ENCODE measurements at places on chromosomes 13 and 19. TPM values are rescaled to one million over a fixed set of nuclear protein-coding genes. Genes with fewer than 3 reads are reported as not detected.

The TEX29 gene
- total RNA-seq = not detected

The KIR3DL1 gene
- total RNA-seq = not detected

The ZNF665 gene
- 5.2 TPM for total RNA-seq

The KEAP1 gene
- total RNA-seq = 40.9 TPM

The RFPL4AL1 gene
- not detected for total RNA-seq

The MADCAM1 gene
- not detected for total RNA-seq

The KCNRG gene
- not detected for total RNA-seq

The CYP4F2 gene
- 3.8 TPM for total RNA-seq

DNA sequence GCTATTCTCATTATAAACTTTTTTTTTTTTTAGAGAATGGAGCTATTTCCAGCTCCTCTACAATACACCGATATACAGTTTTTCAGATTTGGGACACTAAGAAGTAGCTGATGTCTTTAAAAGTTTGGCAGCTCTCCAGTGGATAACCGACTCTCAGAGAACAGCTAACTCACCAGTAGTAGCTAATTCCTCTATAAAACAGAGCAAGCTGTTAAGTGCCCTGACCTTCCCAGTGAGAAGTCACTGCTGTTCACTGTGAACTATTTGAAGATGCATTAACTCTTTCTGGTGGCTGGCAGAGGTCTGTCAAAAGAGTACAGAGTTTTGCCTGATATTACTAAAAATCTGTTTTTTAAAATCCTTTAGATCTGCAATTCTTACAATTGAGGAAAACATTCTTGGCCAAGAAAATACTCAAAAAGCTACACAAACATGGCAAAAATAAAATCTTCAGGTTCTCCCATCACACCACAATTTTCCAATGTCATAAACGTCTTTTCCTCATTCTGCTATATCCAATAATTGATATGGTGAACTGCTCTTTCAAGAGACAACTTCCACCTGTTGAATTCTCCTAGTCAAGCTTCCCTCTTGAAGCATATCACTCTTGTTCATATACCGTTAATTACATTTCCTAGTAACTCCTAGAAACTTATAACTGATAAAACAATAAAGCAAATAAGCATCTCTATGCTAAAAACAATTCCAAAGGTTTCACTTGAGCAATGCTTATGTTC, 44.2 kb downstream of the TBC1D4 start:
- DNase-seq = no peak

DNA sequence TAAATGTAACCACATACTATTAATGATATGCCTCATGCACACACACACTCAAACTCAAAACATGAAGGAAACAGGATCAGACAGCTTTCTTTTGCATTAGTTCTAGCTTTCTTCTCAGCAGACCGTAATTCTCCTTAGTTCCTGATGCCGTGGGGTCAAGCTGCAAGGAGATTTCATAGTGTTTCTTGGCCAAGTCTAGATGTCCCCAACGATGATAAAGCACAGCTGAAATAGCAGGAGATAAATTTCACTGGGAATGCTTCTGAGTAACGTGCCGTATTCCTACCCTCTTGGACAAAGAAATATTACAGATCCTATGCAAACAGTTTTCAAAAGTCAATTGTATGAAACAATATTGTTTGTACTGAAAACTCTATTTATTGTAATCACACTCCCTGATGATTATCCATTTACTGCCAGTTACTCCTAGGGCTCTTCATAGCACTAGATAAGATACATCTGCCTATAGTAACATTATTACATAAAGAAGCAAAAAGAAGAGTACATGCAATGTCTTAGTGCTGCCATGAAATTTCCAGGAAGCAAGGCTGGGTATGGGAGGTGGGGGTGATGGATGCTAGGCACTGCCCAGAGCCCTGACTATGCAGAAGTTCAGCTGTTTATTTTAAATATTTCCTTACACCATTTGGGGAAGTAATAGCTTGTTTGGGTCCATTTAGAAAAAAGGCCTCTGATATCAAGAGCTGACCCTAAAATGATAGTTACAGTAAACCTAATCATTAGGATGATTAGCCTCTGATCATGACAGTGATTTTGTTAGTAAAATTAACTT, 16.5 kb upstream of the GGACT start:
- DNase-seq = no peak

GRCh38 chr13:39047560-39047959, 9.3 kb downstream of the NHLRC3 start:
- peak; percentile 4 for DNase-seq

- peak; percentile 7 for DNase-seq
These were observed 112.3 kb downstream of the AKAP11 start for GRCh38 chr13:42384265-42384664.

- no peak for DNase-seq
These were observed 28.2 kb downstream of the CELF5 start for GRCh38 chr19:3252650-3253049.

DNA sequence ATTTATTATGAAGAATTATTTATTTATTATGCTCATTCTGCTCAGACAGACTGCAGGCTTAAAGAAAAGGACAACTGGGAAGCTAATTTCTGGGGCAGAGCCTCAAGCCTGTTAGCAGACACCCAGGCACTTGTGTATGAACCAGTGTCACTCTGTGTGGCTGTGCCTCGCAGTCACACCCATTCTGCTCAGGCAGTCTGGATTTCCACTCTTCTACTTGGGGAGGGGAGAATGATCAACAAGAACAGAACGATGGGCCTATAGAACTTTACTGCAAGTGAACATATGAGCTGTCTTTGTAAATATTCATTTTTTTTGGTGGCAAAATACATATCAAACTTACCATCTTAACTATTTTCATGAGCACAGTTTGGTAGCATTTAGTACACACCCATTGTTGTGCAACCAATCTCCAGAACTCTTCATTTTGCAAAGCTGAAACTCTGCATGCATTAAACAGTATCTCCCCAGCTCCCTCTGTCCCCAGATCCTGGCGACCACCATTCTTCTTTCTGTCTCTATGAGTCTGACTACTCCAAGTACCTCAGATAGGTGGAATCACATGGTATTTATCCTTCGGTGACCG, 181.7 kb downstream of the NUFIP1 start:
- DNase-seq = no peak

- DNase-seq = no peak
These were observed 122.8 kb upstream of the ARGLU1 start for GRCh38 chr13:106690779-106691178.

DNA sequence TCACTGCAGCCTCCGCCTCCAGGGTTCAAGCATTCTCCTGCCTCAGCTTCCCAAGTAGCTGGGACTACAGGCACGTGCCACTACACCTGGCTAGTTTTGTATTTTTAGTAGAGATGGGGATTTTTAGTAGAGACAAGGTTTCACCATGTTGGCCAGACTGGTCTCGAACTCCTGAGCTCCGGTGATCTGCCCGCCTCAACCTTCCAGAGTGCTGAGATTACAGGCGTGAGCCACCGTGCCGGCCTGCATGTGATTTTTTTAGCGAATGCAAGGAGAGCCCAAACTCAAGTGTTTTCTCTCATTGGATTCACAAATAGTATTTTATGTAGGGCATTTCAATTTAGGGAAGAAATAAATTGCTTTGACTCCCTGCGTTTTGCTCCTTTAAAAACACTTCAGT, 4.4 kb downstream of the ZMYM2 start:
- no peak for DNase-seq

GRCh38 chr19:48591021-48591420, 15.5 kb upstream of the SPACA4 start:
- no peak for DNase-seq

DNA sequence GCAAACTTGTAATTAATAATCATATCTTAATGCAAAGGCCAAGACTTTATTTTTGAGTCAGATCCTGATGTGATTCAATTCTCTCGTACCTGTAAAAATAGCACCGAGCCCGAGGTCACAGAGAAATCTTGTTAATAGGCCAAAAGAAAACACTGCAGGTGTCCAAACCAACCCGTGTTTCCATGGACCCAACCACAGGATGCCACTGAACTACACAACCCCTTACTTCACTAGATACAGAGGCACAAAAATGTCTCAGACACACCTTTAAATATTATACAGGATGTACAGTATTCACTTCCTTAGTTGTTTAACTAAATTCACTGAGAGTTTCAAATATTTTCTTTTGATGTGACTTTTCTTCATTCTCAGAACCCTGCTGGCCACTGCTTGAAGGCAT, 530.9 kb downstream of the MYO16 start:
- no peak for DNase-seq

GRCh38 chr13:113219256-113219940, 10.0 kb downstream of the CUL4A start:
- no peak for DNase-seq

- no peak for DNase-seq
These were observed 15.1 kb downstream of the LILRA5 start for GRCh38 chr19:54297759-54298305.

DNA sequence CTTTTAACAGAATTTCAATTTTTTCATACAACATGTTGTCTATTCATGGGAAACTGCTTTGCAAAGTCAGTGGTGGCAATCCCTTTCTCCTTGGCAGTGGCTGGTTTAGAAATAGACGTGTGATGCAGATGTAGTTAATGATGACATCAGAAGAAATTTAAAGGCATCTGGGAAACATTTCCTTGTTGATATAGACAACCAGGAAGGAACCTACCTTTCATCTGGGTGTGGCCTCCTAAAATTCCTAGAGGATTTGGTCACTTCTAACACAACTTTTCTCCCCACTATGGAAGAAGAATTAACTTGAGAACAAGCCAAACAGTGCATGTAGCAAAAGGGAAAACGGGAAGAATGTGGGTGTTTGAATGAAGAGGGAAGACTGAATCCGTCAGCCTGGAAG, 102.8 kb downstream of the EFNB2 start:
- no peak for DNase-seq

GRCh38 chr19:1170938-1171754, 2.9 kb downstream of the SBNO2 start:
- DNase-seq = no peak

DNA sequence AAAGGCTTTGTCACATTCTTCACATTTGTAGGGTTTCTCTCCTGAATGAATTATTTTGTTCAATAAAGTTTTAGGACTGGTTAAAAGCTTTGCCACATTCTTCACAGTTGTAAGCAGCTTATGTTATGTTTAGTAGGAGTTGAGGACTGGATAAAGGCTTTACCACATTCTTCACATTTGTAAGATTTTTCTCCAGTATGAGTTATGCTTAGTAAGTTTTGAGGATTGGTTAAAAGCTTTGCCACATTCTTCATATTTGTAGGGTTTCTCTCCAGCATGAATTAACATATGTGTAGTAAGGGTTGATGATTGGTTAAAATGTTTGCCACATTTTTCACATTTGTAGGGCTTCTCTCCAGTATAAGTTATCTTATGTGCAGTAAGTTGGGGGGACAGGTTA, 79.9 kb downstream of the ZNF431 start:
- no peak for DNase-seq

DNA sequence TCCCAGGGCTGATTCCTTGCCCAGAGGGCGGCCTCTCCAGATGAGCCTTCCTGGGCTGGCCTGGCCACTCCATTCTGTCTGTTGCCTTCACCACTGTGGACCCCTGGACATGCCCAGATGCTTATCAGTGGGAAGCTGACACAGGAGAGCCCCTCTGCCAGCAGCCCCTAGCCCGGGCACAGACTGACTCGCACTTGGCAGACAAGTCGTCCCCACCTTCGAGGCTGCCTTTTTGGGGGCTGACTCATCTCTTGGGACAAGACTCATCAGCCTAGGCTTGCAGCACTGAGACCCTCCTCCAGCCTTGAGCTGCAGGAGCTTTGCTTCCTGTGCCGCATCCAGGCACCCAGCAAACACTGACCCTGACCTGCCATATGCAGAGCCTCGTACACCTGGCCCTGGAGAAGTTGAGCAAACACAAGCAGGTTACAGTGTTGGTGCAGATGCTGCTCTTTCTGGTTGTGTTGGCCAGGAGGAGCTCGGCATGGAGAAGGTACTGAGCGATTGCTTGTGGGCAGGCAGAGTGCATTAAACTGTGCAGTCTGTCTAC, 8.1 kb downstream of the CHST8 start:
- no peak for DNase-seq

GRCh38 chr13:73697166-73697565, 437.0 kb downstream of the KLF12 start:
- DNase-seq = no peak

DNA sequence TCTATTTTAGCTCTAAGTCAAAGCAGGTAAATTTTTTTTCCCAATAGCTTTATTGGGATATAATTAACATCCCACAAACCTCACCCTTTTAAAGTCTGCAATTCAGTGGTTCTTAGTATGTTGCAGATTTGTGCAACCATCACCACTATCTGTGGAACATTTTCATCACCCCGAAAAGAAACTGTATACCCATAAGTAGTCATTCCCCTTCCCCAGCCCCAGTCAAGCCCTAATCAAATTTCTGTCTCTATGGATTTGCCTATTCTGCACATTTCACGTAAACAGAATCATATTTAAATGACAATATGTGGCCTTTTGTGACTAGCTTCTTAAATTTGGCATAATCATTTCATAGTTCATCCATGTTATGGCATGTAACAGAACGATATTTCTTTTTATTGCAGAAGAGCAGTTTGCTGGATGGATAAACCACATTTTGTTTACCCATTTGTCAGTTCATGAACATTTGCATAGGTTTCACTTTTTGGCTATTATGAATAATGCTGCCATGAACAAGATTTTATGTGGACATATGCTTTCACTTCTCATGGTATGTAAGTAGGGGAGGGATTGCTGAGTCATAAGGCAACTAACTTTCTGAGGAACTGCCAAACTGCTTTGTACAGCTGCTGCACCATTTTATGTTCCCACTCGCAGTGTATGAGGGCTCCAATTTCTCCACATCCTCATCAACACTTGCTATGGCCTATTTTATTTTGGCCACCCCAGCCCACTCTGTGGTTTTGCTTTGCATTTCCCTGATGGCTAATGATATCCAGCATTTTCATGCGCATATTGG, 10.9 kb downstream of the SLC46A3 start:
- peak; percentile 51 for DNase-seq

- peak; percentile 34 for DNase-seq
These were observed 77.9 kb downstream of the ZNF536 start for GRCh38 chr19:30450100-30450499.

GRCh38 chr13:101695870-101696516, 243.5 kb downstream of the ITGBL1 start:
- no peak for DNase-seq

DNA sequence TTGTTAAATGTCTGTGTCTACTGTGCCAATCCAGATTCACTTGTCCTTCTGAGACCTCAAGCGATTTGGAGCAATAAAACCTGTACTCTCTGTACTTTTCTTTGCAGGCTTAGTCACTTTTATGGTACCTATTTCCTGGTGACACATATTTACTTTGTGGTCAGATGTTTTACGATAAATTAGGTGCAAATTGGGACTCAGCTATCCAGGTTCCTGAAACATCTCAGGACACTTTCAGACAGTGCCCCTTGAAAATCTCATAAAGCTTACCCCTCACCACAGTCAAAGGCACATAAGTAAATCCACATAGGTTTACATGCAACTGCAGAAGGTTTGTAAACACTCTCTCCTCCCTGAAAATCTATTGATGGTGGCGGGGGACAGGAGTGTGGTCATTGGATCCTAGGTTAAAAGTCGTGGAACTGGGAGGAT, 438.8 kb downstream of the EFNB2 start:
- no peak for DNase-seq

- DNase-seq = no peak
These were observed 42.3 kb downstream of the ENOX1 start for GRCh38 chr13:43744261-43745031.

Data from H4 (cell line).